ENCODE measurements at places on chromosomes 6 and 20.

DNA sequence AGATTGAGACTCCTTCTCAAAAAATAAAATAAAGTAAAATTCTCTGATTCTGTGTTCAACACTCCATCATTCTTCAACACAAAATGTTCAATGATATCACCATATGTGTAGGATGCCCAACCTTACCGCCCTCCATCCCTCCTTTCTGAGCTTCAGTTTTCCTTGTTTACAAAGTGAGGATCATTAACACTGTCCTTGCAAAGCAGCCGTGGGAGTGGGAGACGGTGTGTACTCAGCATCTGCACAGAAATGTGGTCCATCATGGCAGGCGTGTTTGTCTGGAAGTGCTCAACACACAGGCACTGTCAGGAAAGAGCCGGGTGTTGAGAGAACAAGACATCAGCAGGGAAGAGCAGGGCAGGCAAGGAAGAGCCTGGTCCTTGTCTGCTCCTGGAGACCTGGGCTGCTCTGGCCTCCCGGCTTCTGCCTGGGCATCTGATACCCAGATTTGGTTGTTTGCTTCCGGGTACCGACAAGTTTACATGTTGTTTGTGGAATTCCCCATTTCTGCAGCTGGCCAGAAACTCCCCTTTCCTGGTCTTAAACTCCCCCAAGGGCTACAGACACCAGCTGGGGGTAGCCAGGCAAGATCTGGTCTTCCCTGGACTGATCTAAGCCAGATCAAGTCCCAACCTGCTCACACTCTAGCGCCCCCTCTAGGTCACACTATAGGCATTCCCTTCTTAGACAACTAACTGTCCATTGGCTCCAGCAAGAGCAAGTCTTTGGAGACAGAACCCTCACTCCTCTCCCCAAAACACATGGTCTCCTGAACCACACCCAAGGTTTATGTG, 26.7 kb upstream of the TTPAL start:
- no peak for DNase-seq

DNA sequence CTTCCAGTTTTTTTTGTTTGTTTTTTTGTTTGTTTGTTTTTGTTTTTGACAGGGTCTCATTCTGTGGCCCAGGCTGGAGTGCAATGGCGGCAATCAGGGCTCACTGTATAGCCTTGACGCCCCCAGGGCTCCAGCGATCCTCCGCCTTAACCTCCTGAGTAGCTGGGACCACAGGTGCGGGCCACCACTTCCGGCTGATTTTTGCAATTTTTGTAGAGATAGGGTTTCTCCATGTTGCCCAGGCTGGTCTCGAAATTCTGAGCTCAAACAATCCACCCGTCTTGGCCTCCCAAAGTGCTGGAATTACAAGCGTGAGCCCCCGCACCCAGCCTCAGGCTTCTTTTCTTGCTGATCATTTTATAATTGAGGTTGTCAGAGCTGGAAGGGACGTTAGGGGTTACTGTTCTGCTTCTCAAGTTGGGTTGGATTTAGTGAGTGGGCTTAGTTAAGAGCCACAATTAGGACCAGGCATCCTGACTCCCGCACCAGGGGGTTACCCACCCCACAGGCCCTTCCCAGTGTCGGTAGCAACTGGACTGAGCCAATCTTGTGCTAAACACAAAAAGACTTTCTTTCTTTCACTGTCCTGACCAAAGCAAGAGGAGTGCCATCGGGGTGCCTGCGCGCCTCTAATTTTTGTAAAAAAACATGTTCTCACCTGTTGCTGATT, 13.1 kb upstream of the ZSCAN9 start:
- no peak for DNase-seq

DNA sequence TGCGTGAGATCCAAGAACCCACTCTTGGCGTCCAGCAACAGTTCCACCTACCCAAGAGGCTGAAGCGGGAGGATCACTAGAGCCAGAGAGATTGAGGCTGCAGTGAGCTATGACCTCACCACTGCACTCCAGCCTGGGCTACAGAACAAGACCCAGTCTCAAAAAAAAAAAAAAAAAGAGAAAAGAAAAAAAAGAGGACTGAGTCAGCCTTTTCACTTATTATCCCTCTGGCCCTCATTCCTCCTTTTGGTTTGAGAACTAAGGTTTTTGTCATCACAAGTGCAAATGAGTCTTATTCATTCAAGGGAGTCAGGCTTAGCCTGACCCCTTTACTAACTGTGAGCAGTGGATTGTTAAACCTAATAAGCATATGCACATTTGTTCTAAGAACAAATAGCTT, 37.9 kb upstream of the JARID2 start:
- DNase-seq: peak; percentile 3

GRCh38 chr20:2820084-2820895, 4.1 kb downstream of the TMEM239 start:
- DNase-seq: peak; percentile 31

- DNase-seq: peak; percentile 79
Observed at GRCh38 chr6:71478834-71479541, 190.4 kb downstream of the OGFRL1 start.

GRCh38 chr20:15511551-15511950, 1061.7 kb downstream of the KIF16B start:
- no peak for DNase-seq

DNA sequence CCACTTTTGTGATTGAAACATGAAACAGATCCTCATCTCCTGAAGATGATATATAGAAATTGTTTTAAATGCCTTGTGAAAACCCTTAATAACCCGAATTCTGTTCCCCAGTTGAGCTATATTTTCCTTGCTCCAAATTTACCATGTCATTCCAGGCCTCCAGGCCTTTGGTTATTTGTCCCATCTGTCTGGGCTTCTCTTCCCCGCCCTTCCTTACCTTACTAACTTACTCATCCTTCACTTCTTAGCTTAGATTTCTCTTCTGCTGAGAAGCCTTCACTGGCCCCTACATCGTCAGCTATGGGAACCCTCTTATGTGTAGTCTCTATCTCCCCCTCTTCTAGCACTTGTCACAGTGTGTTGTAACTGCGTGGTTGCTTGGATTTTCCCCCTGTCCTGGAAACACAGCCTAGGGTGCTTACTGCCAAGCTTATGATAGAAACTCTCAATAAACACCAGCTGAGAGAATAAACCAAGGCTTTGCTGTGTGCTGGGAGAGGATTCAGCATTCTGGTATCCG, 68.6 kb downstream of the SGK1 start:
- DNase-seq: no peak

- DNase-seq: no peak
Observed at GRCh38 chr20:32205110-32205842, 2.3 kb downstream of the PLAGL2 start.

DNA sequence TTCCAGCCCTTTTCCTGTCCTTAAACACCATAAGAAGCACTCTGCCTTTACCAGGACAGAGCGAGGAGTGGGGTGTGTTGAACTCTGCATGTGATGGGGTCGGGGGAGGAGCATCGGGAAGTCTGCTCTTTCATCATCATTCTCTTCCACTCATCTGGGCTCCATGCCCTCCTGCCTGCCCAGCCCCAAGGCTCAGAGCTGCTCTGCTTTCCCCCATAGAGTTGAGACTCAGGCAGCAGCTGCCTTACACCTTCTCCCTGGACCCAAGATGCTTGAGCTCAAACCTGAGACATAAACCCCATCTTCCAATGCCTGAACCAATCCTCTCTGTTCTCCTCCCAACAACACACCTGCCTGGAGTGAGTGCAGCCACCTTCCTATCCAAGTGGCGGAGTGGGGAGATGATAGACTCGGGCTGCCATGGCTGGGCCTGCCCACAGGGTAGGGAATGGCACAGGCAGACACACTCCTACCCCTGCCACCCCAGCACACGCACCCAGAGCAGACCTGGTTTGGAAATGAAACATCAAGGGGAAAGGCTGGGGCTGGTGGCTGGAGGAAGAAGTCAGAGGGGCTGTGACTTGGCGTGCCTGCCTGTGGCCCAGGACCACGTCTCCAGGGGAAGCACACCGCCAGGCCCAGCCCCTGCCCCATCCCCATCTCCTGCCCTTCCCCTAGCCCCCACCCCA, 28.4 kb downstream of the TFEB start:
- DNase-seq: no peak

DNA sequence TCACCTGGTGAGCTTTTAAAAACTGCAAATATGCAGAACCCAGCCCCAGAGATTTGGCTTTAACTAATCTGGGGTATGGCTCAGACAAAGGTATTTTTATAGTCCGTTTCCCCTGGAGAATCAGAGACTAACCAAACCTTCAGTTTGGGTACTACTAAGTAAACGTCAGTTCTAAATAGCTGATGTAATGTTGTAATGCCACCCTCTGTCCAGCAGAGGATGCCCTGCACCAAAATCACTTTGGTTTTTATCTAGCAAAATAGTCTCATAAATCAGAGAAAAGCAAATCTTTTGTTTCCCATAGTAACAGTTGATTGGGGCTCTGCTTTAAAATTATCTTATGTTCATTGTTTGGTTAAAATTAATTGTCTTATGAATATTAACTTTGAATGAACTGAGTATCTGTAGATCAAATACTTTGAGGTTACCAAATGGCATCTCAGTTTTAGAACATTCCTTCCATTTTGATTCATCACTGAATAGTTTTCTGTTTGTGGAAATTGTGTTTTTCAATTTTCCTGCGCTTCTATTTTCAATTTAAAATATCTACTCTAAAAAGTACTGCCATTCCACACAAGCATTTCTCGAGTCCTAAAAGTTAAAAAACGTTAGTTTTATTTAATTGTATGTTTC, 278.3 kb upstream of the PLCB4 start:
- DNase-seq: peak; percentile 61

- peak; percentile 81 for DNase-seq
Observed at GRCh38 chr6:162379757-162380409, 347.7 kb downstream of the PRKN start.

All from brain microvascular endothelial cell (primary cell).